ENCODE measurements at places on chromosomes 7 and 10.

DNA sequence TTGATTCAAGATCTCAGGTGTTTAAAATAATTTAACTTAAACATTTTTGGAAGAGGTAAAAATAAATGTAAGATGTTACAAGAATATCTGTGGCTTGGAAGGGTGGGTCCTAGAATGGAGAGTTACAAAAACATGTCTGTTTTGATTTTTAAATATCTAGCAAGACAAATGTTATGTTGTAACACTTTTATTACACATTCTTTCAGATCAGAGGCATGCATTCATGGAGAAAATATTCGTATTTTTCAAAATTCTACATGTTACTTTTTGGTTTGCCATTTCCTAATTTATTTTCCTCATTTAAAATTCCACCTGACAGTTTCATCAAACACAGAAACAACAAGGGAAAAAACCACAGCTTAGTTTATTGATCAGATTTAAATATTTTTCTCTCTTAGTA lies 10.0 kb downstream of the WBP1L start:
- DNase-seq: no peak

GRCh38 chr7:151408839-151409666 lies 785 bp downstream of the WDR86 start:
- no peak for DNase-seq

GRCh38 chr10:83357004-83357403 lies 782.3 kb upstream of the GHITM start:
- no peak for DNase-seq

DNA sequence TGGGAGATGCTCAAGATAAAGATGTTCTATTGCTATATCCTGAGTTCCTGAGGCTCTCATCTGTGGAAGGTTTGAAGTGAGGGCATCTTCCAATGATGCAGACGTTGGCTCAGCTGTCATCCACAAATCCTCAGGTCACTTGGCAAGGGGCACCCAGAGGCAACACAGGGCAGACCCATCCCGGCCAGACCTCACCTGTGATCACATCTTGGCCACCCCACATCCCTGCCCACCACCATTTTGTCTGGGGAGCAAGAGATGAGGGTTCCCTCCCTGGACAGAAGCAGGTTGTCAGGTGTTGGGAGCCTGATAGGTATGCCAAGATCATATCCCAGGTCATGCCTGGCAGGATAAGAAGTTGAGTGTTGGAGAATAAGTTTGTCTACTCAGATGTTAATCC lies 918.2 kb upstream of the ZNF722 start:
- no peak for DNase-seq

DNA sequence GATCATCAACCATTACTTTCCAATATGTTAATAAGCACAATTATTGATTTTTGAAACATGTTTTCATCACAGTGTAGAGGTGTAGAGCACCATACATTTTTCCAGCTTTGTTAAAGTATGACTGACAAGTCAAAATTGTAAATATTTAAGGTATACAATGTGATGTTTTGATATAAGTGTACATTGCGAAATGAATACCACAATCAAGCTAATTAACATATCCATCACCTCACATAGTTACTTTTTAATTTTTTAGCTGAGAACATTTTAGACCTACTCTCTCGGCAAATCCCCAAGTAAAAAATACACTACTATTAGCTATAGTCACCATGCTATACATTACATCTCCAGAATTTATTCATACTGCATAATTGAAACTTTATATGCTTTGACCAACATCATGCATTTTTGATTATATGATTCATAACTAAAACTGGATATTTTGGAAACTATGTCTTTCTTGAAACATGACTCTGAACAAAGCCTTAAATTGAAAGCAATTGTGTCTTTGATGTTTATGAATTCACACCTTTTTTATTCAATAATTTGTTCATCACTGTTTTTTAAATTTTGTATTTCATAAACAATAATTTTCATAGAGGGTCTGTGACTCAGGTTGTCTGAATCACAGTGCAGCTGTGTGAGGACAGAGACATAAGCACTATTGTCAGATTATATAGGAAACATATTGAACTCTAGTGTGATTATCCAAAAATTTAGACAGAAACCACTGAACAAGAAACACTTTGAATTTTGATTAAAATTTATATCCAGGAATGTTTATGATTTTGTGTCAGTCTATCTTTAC lies 486.1 kb downstream of the SEMA3D start:
- no peak for DNase-seq

DNA sequence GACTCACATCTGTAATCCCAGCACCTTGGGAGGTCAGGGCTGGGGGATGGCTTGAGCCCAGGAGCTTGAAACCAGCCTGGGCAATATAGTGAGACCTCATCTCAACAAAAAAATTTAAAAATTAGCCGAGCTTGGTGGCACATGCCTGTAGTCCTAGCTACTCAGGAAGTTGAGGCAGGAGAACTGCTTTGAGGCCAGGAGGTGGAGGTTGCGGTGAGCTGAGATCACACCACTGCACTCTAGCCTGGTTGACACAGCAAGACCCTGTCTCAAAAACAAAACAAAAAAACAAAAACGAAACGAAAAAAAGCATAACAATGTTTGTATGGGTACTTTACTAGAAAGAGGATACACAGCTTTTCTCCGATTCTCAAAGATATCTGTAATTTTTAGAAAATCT lies 31.8 kb downstream of the WNT16 start:
- DNase-seq: no peak

GRCh38 chr7:50822706-50823105 lies 40.0 kb upstream of the GRB10 start:
- DNase-seq: no peak

Measured in Panc1 (cell line).